Stimulated activated CD8-positive, alpha-beta memory T cell treated with anti-CD3 and anti-CD28 coated beads, Interleukin-4, amount 100 ng/mL, for 4 hours (primary cell): ENCODE measurements at places on chromosomes 3 and 15.

DNA sequence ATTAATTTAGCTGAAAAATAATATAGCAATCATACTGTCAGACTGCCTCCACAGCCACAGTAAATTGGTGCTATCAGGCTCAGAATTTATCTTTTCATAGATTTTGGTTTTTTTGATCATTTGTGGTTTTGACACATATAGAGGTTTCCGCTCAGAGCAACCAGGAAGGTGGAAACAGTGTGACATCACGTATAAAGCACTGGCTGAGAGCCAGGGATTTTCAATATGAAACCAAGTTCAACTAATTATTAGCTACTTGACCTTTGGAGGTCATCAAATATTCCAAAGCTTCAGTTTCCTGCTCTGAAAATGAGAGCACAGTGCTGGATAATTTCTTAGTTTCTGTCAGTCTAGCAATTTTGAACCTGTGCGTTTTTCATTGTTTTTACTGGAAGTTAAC lies 433.8 kb upstream of the SUCLG2 start:
- DNase-seq, result peak; percentile 20

DNA sequence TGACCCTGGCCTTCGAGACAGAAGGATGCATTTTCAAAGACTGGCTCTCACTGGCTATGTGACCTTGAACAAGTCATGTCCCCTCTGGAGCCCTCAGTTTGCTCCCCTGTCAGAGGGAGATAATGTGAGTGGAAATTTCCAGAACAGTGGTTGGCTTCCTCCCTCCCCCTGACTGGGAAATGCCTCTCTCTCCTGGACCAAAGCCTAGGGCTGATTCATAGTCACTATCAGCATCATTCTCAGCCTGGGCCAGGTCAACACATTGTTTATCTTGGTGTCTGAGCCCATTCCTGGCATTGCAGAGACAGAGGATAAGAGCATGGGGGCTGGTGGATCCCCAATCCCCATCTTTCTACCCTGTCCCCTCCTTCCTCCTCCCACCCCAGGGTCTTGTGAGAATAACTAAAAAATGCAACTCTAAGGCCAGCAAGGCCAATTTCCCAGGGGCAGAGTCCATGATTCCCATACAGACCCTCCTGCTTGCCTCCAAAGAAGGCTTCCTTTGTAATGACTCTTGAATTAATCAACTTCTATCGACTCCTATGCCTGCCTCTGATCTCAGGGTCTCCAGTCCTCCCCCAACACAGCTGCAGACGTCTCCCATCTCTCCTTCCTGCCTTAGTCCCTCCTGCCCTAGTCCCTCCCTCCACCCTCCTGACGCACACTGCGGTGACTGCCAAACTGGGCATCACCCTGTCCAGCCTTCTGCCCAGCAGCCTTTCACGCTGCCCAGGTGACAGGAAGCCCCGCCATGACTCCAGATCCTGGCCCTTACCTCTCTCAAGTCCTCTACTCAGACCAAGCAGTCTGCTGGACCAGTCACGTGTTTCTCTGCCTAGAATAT lies 35.4 kb upstream of the CORO2B start:
- no peak for DNase-seq

- DNase-seq, result peak; percentile 40
Observed at GRCh38 chr15:68256675-68257450, 20.7 kb upstream of the FEM1B start.

DNA sequence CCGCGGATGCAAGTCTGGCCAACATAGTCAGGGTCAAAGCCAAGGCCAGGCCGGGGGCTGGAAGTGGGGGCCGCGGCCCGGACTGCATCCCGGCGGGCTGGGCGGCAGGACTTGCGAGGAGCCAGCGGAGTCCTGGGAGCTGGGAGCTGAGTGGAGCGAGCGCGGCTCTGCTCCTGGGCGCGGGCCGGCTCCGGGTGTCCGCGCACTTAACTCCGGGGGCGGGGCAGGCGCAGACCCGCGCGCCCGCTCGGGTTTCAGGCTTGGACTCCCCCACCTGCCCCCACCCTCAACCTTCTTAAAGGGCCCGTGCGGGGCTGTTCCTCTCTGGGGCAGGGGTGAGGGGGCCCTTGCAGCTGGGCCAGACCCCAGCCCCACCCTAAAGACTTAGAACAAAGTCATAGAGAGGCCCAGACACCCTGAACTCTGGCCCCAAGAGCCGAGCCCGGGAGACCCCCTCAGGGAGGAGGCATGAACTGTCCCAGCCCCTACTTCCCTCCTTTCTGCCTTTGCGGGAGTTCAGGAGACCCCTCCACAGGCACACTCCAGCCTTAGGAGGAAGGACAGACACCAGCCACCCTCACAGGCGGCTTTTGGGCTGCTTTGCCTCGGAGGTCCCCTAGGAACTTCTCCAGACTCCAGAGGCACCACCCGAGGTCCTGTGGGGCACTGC lies at the start of gene CSPG4:
Gene CSPG4, minus strand, starts transcription at position 181 of the 670 bp plus-strand sequence. Its CDS starts 93 bp downstream, at position 88.
- DNase-seq, result no peak

- no peak for DNase-seq
Observed at GRCh38 chr3:31253782-31254181, 278.9 kb upstream of the STT3B start.

GRCh38 chr3:45655906-45656305 lies 33.3 kb upstream of the SACM1L start:
- DNase-seq, result no peak

DNA sequence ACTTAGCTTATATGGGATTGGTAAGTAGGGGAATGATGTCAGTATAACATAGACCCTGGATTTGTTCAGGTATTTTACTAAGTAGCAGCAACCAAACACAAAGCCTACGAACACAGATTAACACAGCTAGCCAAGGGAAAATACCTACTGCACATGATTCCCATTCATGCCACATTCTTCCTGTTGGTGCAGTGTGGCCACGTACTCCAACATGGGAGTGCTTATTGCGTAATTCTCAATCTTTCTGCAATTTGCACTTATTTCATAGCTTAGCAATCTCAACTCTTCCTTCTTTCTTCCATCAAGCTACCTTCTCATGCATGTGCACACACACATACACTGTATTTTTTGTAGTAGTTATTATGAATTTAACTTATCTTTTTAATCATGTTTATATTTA lies 186.8 kb downstream of the IL5RA start:
- DNase-seq, result no peak
